ENCODE measurements at places on chromosomes 5 and 9. TPM values are rescaled to one million over a fixed set of nuclear protein-coding genes. Genes with fewer than 3 reads are reported as not detected.

- DNase-seq, result no peak
These were observed 146.8 kb downstream of the PIK3R1 start for GRCh38 chr5:68362331-68362730.

DNA sequence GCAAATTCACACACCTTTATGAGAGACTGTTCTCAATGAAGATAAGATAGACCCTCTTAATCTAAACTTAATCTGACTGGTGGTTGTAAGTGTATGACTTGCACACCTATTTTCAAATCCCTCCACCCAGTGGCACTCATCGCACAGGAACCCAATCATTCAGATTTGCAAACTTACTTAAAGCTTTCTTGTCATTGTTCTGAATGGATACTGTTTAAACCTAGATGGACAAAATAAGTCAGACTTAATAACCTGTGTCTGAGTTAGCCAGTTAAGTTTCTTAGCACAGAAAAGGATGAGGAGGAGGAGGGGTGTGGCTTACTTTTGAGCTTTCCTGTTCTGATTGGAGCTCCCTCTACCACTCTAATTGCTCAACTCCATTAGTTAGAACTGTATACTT is 252.4 kb upstream of the CCNH start:
- no peak for DNase-seq

Gene GAPVD1
- 34.4 TPM for total RNA-seq

Gene C9orf153
- total RNA-seq, result 1.6 TPM

DNA sequence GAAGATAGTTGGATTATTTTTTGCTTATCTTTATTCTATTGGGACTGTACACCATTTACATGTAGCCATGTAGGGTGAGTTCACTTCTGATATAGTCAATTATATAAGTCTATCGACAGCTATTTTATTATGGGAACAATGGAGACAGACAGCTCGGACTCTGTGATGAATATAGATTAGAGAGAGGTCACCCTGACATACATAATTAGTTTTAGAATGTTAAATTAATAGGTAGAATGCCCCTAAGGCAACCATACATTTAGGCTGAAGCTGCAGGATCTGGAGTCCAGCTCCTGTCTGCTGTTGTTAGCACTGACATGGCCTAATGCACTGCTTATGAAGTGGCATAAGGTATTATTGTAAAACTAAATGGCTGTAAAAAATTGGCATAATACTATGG is 700.8 kb downstream of the MAT2B start:
- DNase-seq, result no peak

Measured in prostate gland (tissue), 2 donors.